ENCODE measurements at places on chromosomes 1 and 21. TPM values are rescaled to one million over a fixed set of nuclear protein-coding genes. Genes with fewer than 3 reads are reported as not detected.

The AMY1B gene
- not detected for total RNA-seq

The PAQR6 gene
- total RNA-seq = 0.43 TPM

DNA sequence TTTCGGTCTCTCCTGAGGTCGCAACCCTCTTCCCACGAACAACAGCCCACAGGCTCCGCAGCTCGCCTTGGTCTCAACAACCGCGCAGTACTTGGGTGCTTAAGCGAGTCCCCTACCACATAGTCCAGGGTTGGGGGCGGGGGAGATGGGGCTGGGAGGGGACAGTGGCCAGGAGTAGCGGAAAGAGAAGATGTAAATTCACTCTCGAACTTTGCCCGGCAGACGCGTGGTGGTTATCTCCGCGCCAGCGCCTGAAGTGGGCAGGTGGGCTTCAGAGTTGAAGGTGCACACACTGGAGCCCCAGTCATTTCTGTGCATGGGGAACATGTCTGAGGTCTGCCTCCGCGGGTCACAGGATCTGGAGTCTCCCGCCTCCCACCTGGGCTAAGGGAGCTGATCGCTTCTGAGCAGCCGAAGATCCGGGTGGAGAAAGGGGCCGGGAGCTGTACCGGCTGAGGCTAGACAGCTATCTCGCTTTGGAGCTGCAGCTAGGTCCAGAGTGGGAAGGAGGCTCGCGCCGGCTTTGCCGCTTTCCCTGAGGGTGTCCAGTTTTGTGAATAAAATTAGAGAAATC, 4.3 kb upstream of the FOXD2 start:
- no peak for DNase-seq

DNA sequence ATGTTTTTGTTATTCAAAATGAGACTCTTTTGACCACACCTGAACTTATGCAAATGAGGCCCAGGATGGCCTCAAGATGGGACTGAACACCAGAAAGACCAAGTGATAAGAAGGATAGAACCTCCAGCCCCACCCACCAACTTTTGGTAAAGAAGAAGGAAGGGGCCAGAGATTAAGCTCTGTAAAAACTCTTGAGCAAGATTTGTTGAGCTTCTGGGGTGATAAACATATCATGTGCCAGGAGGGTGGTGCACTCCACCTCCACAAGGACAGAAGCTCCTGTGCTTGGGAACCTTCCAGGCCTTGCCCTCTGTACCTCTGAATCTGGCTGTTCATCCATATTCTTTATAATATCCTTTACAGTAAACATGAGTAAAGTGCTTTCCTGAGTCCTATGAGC, 5.3 kb downstream of the RSPH1 start:
- no peak for DNase-seq

The C8A gene
- total RNA-seq = not detected

- no peak for DNase-seq
These were observed 49.5 kb downstream of the KIAA1614 start for GRCh38 chr1:180962178-180962577.

GRCh38 chr1:228415221-228415620, 1.4 kb downstream of the TRIM17 start:
- no peak for DNase-seq

- peak; percentile 44 for DNase-seq
These were observed 690.7 kb downstream of the NCAM2 start for GRCh38 chr21:21688889-21689288.

- peak; percentile 67 for DNase-seq
These were observed 23.7 kb downstream of the KCNJ15 start for GRCh38 chr21:38280454-38280853.
